RKO (cell line): ENCODE measurements at places on chromosomes 6 and 20.
A peak's percentile ranks its signal among the peaks of the same experiment; 100 is the strongest.

DNA sequence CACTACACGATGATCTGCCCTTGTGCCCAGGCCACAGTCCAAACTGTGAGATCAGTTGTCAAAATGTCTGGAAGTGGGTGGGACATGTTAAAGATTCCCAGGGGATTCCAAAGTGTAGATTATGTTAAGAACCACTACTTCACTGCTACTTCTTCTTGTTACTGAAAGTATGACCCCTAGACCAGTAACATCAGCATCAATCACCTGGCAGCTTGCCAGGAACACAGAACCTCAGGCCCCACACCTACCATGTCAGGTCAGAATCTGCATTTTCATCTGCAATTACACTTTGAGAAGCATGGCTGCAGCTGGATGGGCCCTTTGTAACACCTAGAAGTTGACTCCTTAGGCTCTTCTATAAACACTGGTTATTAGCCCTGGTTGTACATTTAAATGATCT is 36.1 kb downstream of the RFPL4B start:
- DNase-seq, result no peak

DNA sequence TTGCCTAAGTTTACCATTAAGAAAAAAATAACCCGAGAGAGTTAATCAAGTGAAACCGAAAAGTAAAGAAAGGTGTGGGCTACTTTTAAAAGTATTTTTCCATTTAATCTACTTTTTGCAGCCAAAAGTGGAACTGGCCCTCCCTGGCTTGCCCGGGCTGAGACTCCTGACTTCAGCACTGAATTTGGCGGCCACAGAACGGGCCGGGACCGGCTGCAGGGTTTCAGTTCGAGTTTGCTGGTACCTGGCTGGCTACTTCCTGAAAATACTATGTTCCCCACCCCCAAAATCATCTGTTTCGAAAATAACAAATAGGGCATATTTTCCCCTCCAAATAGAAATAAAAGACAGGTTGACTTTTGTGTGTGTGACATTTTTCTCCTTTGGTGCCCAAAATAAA is 173.4 kb upstream of the EXOC2 start:
- no peak for DNase-seq

DNA sequence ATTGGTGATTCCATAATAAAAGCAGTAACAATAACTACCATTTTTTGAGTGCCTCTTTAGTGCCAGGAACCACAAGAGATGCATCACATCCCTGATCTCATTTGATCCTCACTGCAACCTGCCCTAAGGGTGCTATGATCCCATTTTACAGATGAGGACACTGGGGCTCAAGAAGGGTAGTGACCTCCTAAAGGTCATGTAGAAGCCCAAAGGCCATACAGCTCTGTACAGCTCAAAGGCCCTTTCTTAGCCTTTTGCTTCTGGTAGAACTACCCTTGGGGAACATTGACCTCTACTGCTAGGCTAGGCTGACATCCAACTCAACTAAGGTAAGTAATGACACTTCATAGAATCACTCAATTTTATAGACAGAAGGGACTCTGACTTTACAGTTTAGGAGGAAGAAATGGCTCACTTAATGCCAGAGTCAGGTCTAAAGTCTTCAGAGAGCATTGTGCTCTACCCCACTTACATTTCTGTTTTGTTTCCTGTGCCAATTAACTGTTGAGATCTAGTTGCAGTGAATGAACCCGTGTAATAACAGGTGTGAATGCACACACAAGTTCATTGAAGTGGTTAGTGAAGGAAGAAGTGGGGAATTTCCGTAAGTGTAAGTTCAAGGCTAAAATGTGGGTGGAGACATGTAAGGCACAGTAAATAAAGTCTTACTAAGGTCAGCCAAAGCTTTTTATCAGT is 10.7 kb downstream of the SLC9A8 start:
- DNase-seq, result no peak

DNA sequence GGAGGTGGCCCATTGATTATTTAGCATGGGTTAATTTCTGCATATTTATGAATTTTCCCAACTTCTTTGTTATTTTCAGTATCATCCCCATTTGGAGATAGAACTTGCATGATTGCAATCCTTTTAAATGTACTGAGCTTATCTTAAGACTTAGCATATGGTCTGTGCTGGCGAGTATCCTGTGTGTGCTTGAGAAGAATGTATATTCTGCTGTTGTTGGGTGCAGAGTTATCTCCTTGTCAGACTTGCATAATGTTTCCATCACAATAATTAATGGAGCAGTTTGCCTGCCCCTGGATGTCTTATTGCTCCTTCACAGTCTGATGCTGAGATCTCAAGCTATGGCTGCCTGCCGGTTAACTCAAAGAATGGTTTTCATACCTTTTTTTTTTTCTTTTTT is 112.6 kb downstream of the CDYL start:
- no peak for DNase-seq

GRCh38 chr6:121516331-121516730 is 80.9 kb downstream of the GJA1 start:
- no peak for DNase-seq

GRCh38 chr20:16243470-16243869 is 329.8 kb downstream of the KIF16B start:
- no peak for DNase-seq

DNA sequence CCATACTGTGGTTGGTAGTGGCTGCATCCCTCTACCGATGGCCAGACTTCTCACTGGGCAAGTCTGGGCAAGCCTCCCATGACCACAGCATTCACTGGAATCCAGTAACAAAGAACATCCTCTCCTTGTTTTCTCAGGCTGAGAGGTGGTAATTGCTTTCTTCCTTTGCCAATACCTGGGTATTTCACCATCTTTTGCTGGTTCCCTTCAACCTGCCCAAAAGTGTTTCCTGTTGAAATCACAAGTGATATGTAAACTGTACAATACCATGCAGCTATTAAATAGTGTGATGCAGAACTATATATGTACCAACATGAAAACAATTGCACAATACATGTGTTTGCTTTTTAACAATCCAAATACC is at the start of gene PTCHD4:
TSS of gene PTCHD4 (minus strand) at position 55 of the 364 bp plus-strand sequence. CDS start 42,240 bp downstream, outside the sequence.
- no peak for DNase-seq

GRCh38 chr6:16217156-16217721 is 21.1 kb upstream of the GMPR start:
- no peak for DNase-seq

DNA sequence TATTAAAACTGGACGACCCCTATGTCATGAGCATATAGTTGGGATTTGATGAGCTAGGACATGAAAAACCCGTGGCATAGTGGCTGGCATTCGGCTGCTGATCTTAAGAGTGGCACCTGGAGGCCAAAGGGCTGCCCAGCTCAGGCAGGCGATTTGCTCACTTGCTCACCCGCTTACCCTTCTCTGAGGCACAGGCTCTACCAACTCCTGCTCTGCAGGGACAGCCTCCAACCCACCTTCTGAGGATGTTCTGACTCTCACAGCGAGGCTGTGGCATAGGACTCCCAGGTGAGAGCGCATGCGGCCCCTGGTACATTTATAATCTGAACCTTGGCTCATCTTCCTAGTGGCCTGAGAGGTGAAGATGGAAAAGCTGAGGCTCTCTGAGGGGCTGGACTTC is 995 bp downstream of the RSPO4 start:
- no peak for DNase-seq

GRCh38 chr6:5184218-5184617 is 76.5 kb downstream of the LYRM4 start:
- DNase-seq, result peak; percentile 5

GRCh38 chr20:11497545-11497944 is 420.1 kb upstream of the BTBD3 start:
- DNase-seq, result no peak

GRCh38 chr6:37284781-37285180 is 26.8 kb upstream of the TMEM217 start:
- DNase-seq, result no peak

DNA sequence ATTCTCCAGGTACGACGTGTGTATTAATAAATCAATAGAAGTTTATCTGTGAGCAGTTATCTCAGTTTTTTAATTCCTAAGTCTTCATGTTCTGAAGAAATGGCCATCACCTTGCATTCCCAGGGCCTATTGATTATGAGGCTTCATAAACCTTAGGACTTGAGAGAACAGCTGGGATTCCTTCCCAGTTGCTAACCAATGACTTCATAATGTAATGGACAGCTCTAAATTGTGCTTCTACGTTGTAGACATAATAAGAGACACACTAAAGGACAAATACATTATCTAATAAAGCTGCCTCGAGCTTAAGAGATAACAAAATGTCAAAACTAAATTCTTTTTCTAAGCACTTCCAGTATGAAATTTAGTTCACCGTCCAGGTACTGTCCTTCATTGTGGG is 30.6 kb downstream of the TSHZ2 start:
- DNase-seq, result no peak

- no peak for DNase-seq
These were observed 329.7 kb downstream of the MAFB start for GRCh38 chr20:40359131-40359912.

DNA sequence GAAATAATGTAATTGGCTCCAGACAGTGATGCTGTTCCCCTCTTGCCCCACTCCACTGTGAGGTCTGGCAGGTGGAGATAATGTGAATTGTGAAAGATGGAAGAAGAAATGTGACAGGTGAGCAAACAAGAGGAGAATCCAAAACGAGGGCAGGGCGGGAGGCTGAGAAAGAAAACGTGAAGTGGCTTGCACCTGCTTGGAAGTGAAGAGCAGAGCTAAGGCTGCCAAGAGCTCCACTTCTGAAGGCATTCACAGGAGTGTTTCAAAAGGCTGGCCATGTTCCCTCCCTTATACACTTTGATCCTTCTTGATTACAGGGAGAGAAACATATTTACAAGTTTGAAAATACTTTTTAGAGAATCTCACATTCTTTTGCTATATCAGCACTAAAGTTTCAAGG is 359.4 kb downstream of the EPHA7 start:
- no peak for DNase-seq

GRCh38 chr6:29559524-29560287 is at the start of gene UBD:
Gene UBD (minus strand): TSS chr6:29559732. CDS start chr6:29559701, 31 bp downstream.
- no peak for DNase-seq

DNA sequence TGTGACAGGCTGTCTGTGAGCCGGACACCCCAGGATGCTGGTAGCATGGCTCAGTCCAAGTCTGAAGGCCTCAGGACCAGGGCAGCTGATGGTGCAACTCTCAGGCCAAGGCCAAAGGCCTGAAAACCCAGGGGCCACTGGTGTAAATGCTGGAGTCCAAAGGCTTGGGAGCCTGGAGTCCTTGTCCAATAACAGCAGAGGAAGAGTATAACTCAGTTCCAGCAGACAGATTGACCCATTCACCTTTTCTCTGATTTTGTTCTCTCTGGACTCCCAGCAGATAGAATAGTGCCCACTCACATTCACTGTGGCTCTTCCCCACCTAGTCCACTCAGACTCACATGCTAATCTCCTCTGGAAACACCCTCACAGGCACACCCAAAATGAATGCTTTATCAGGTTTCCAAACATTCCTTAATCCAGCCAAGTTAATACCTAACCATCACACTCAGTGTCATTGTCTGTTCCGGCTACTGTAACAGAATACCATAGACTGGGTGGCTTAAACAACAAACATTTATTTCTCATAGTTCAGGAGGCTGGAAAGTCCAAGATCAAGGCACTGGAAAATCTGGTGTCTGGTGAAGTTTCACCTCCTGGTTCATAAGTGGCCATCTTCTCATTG is 5.0 kb upstream of the TRAF3IP2 start:
- no peak for DNase-seq

- DNase-seq, result no peak
These were observed 28.4 kb downstream of the TGM2 start for GRCh38 chr20:38136421-38137245.

DNA sequence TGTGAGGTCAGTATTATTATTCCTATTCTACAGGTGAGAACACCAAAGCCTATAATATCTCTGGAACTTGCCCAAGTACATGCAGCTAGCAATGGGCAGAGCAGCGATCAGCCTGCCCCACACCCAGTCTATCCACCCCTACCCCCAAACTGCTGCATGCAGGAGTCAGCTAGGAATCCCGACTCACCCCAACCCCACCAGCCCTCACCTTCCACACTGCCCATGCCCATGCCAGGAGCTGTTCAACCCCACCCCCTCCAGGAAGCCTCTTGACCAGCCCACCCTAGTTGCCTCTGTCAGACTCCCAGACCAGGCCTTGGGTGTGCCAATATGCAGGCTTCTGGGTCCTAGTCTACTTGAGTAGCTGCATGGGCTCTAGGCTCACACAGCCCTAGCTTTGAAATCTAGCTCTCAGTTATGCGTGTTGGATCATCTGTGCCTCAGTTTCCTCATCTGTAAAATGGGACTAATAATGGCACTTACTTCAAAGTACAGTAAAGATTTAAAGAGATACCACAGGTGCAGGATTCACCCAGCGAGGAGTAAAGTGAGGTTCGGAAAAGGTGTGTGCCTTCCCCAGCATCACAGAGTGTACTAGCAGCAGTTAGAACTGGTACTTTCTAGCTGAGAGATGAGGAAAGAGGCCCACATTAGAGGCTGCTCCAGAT is 173.2 kb downstream of the VEGFA start:
- no peak for DNase-seq

DNA sequence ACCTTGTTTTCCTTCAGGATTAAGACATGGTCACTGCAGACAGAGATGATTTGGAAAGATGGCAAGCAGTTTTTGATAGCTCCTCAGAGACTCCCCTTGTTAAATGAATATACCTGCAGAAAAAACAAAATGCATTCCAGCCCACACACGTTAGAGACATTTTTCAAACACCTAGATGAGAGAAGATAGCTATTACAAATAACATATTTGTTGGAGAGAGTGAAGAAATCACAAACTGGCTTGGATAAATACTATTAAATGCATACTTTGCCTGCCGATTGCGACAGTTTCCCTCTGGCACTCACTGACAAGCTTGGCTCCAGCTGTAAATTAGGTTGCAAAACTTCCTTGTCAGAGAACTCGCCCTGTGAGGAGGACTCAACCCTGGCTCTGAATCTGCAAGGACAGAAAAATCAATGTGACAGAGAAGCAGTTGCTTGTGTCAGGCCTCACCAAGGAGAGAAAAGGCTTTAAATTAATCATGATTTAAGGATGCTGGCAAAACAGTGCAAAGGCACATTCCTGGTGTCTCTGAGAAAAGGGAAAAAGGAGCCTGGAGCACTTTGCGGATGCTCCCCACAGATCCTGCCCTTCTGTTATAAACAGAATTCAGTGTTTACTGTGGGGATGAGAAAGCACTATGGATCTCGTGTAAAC is 423.7 kb upstream of the MARCKS start:
- no peak for DNase-seq

DNA sequence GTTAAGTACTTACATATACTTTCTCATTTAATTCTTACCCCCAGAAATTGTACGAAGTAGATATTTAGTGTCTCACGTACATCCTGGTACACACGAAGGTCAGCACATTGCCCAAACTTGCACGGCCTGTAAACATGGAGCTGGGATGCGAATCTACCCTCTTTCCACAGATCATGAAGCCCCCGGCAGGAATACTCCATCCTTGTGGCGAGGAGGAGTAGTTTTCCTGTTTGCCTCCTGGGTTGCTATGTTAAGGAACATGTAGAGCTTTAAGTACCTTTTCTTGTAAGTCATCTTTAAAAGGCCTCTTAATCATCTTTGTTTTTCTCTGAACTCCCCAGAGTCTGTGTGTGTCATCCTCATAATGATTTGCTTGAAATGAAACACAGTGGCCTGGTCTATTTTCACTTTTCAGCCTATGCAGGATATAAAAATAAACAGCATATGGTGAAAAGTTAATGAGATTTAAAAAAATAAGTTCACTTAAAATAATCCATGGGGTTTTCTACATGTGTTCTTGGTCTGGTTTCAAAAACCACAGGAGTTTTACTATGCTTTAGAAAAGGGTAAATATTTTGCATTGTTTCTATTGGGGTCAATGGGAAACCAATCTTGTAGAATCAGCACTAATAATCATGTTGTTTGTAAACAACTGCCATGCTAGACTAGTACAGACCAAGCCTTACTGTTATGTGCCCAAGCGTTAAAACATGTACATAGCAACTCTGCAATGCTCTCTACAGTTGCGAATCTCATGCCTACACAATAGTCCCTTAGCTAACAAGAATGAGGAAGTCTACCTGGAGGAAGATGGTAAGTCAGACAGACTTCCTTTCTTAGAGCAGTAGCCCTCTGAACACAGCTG is 9.3 kb upstream of the ARID1B start:
- DNase-seq, result no peak
